IMR-90 (cell line): ENCODE measurements at places on chromosomes 5 and 9.

DNA sequence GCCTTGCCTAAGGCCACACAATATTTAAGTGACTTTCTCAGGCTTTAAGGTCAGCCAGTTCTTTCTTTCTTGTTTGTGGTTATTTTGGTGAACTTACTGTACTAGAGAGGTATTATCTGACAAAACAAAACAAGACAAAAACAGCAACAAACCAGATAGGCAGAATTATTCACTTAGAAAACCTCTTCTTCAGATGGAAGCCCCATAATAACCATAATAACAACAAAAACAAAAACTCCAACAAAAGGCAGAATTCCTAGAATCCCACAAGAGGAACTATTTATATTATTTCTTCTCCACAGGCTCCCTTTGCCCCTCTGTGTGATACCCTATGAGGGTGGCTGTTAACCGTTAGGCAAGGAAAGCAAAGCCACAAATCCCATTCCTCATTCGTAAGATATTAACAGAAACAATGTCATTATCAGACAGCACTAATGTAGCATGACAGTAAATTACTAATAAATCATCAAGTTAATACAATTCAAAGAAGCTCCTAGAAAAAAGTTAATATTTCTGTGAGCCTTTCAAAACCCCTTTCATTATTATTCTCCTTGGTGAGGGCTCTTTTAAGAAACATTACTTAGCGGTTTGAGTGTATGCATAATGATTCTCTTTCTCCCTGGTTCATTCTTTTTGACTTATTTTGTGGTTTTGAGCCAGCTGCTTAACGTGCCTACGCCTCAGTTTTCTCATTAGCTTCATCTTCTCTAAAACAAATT is 274.9 kb downstream of the EFNA5 start:
- no peak for DNase-seq

DNA sequence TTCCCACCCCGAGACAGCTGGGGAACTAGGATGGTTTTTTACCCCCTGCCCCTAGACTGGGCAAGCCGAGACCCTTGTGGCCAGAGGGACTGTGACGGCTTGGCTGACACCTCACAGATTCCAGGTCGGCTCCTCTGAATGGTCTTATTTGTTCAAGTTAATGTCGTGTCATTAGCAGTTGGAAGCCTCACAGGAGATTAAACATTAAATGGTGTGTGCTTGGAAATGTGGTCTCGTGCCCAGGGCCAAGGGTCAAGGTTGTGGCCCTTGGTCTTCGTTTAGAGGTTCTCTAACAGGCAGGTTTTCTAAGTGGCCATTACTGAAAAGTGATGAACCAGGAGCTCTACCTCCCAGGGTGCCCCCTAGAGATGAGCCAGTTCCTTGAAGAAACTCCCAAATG is 61.2 kb upstream of the RXRA start:
- DNase-seq: no peak

- DNase-seq: peak; percentile 89
These were observed 141.4 kb downstream of the NPR3 start for GRCh38 chr5:32852535-32852934.

GRCh38 chr9:133054966-133055365 is 6.8 kb upstream of the CEL start:
- peak; percentile 40 for DNase-seq

DNA sequence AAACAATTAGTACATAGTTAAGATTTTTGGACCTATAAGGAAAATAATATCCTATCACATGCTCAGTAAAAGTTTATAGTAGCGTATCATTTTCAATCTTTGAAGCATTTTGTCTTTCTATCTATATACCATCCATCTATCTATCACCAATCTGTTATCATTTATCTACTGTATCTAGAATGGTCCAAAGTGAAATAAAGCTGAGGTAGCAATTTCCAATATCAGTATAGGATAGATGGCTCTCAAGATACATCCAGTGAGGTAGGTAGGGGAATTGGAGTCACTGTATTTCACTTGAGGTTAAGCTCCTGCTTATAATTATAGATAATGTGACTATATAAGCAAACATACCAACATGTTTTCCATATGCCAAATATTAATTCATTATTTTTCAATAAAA is 889.1 kb upstream of the CTNND2 start:
- no peak for DNase-seq

DNA sequence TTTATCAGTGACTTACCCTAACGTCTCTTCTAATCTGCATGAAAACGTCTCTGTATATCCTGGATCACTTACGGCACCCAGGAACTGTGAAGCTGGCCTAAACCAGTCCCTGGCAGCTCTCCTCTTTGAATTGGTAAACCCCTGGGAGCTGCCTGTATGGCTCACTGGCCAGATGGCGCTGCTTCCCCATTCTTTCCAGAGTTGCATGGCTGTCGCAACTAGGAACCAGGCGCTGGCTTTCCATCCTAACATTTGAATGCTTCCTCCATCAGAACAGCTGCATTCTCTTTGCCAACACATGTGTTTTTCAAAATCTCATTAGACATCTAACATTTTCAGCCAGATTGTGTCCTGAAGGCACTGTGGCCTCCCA is 8.0 kb upstream of the PCA3 start:
- DNase-seq: peak; percentile 41

DNA sequence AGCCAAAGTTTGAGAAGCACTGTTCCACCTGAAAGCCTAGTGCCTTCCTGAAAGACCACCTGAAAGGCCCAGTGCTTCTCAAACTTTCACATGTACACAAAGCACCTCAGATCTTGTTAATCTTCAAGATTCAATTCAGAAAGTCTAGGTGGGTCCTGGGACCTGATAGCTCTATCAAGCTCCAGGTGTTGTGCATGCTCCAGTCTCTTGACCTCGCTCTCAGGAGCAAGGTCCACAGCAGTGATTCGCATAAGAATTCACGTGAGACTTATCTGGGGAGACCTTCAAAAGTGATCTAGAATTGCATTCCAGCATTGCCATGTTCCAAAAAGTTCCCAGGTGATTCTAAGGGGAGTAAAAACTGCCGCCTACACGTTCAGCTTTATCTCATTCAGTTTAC is 102.1 kb downstream of the PIK3R1 start:
- DNase-seq: no peak
